ENCODE measurements at places on chromosomes 7 and 10.

DNA sequence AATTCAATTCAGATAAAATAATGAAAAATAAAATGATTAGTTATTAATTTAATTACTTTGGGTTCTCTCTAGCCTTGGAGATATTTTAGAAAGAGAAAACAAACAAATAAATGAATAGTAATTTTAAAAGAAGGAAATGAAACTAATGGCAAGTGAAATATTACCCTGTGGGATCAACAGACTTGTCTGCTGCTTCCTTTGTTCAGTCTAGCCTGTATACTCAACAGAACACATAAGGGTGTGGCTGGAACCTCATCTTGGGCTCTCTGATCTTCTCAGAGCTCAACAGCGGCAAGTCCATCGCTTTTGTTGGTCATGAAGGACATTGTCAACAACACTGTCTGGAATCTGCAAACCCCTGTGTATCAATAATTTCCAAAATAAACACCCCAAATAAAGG lies 904.9 kb downstream of the IPMK start:
- no peak for DNase-seq

- DNase-seq, result no peak
These were observed 9.2 kb upstream of the LRRN3 start for GRCh38 chr7:111081546-111082267.

DNA sequence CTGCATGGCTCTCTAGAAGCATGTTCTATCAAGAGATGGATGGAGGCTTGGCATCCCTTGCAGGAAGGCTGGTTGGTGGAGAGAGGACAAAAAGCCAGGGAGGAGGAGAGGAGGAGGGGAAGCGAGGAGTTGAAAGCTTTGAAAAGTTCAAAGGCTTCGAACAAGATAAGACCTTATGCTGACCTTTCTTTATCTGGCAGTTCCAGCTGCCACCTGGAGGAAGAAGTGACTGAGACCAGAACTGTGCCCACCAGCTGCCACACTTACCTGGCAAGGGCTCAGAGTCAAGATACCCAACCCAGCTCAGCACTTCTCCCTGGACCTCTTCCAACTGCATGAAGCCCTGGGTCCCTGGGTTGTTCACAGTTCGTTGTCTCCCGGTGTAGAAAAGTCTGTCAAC lies 14.8 kb downstream of the CCL24 start:
- no peak for DNase-seq

GRCh38 chr7:50648570-50649169 lies 83.5 kb upstream of the DDC start:
- no peak for DNase-seq

GRCh38 chr10:71493741-71494140 lies 97.0 kb downstream of the CDH23 start:
- DNase-seq, result no peak
